Stimulated activated naive CD4-positive, alpha-beta T cell (primary cell): ENCODE measurements at places on chromosomes 7 and 10.

DNA sequence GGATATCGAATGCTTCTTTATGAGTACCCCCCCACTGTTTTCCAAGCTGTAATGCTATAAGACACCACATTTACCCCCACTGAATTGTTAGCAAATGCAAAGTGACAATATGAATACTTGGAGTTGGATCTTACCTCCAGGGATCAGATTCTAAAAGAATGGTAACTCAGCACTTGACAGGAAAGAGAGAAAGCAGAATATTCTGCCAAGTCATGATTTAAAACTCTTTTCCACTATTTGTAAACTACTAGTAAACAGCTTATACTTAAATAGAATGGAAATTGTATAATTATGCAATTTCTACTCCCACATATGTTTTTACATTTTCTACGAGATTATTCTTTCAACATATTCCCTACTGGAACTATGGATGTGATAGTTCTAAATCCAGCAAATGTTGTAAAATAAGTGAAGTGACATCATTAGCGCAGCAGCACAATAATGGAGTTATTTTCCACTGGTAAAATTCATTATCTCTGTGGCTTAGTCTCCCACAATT, 56.0 kb upstream of the TFEC start:
- DNase-seq, result no peak

GRCh38 chr7:29053105-29053872, 93.0 kb downstream of the CPVL start:
- no peak for DNase-seq

DNA sequence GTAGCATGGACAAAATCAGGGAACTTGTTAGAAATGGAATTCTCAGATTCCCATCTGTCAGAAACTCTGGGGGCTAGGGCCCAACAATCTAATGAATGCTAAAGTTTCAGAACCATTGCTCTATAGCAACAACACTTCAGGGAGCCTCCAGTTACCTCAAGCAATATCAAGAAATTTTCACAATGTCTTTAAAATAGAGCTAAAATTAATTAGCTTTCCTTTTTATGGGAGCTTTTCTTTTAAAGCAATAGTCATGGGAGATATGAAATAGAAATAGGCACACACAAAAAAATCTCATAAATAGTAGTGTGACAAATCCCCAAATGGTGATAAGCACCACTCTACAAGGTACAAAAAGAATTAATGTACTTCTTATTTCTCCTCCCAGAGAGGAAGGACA, 80.9 kb downstream of the AASS start:
- DNase-seq, result no peak

DNA sequence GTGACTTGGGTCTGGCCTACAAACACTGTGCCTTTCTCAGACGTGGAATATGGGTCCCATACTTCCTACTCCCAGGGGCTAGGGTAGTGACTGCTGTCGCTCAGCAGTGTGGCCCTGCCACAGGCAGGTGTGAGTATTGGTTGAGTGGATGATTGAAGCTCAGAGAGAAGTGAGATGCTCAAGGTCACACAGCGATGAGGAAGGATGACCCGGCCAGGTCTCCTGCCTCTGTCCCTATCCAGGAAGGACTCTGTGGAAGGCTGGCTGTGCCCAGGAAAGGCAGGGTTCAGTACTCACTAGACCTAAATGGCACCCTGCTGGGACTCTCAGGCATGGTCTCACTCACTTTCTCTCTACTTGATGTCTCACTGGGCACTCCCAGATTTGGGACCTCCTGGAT, 2.8 kb downstream of the PRF1 start:
- DNase-seq, result no peak

GRCh38 chr7:97845622-97846203, 26.5 kb downstream of the ASNS start:
- no peak for DNase-seq

GRCh38 chr10:8088504-8088903, 34.0 kb downstream of the GATA3 start:
- DNase-seq, result peak; percentile 43

- DNase-seq, result no peak
These were observed 54.8 kb downstream of the MPP7 start for GRCh38 chr10:28248092-28248491.

DNA sequence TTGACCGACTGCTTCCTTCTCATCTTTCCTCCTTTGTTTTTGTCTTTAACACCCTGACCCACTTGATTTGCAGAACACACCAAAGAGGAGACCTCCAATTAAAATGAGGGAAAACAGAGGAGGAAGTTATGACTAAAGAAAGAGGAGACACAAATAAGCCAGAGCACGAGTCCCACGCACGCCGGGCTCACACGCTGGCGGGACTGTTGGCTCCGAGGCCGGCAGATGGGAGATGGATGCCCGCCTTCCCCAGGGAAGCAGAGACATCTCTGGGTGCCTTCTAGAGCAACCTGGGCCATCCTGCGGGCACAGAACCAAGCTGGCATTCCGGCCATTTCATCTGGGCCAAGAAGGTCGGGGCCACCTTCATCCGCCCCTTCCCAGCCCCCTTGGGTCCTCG, 5.6 kb downstream of the ADGRA1 start:
- no peak for DNase-seq

- DNase-seq, result no peak
These were observed 768 bp upstream of the CPA1 start for GRCh38 chr7:130379532-130379920.

DNA sequence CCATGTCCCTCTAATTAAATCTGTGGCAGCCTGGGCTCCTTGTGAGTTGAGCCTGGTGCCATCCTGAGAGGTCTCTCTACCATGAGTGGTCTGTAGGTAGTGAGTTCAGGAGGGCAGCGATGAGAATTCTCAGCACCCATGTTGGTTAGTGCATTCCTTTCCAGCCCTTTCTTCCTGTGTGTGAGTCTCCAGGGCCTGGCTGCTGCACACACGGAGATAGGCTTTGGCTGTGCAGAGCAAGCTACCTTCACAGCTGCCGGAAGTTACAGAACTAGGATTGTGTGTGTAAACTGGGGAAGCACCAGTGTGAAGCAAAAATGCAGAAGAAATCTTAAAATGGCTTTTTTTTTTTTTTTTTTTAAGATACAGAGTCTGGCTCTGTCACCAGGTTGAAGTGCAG, 358.6 kb downstream of the PAXIP1 start:
- DNase-seq, result no peak

DNA sequence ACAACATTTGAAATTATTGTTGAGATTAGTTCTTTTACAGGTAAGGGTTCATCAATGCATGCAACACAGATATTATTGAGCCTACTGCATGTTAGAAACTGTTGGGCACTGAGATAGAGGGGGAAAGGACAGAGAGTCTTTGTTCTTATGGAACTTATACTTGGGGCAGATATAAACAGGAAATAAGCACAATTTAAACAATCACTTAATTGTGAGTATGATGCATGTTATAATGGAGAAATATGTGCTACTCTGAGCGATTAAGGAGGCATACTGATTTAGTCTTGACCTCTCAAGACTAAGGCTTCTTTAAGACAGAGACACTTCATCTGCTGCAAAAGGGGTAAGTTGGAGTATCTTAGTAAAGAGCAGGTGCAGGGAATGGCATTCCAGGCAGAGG, 593.3 kb downstream of the CCSER2 start:
- no peak for DNase-seq

GRCh38 chr7:35399840-35400239, 145.9 kb upstream of the TBX20 start:
- DNase-seq, result no peak

DNA sequence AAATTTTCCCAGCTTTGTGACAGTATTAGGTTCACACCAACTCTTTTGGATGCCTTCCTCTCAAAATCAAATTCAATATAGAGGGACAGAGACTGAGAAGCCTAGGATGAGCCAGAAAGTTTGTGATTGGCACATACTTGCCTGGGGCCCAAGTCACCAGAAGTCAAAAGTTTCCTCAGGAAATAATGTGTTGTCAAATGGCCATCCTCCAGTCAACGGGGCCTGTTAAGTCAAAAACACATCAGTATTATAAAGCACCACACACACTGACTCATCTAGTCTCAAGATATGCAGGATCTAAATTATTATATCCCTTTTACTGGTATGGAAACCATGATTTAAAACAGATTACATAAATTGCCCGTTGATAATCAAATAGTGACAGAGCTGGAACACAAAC, 158.1 kb downstream of the AHR start:
- no peak for DNase-seq

DNA sequence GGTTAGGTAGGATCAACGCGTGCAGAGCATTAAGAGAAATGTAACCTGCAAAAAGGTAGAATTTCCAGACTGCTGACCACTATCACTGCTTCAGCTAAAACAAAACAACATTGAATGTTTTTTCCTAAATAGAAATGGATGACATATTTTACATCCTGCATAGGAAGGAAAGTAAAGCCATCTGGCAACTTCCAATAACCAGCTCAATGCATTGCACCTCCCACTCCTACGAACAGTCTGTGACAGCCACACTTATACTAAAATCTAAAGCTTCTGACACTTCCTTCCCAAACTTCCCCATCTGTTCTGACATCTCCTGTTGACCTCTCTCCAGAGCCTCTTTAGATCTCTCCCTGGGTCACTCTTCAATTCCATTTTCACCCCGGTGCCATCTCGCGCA, 47.1 kb downstream of the NRCAM start:
- DNase-seq, result no peak

GRCh38 chr7:95200741-95201140, 123.6 kb downstream of the PON1 start:
- no peak for DNase-seq

- no peak for DNase-seq
These were observed 75.8 kb downstream of the CDCA7L start for GRCh38 chr7:21869785-21870402.

- no peak for DNase-seq
These were observed 51.5 kb downstream of the ADAM12 start for GRCh38 chr10:126336801-126337200.

DNA sequence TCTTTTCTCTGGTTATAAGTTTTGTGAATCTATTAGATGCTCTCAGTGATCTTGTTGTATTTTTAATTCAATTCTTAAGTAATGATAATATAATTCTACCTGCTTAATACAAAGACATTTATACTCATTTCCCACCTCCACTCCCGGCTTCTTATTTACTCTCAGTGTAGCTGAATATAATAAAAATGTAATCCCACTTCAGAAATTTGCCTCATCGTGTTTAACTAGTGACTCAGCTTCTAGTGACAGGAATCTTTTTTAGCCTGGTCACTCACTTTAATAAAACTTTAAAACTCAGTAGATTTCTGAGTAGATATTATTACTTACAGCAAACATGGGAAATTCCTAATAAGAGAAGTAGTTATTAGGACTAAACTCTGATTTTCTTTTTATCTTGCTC, 1506.2 kb upstream of the LRRTM3 start:
- DNase-seq, result no peak

- DNase-seq, result no peak
These were observed 85.2 kb upstream of the DNAAF5 start for GRCh38 chr7:641269-641671.

GRCh38 chr7:33061282-33061937, 1.2 kb downstream of the NT5C3A start:
- DNase-seq, result no peak

GRCh38 chr10:92591550-92592022, 1.3 kb upstream of the KIF11 start:
- DNase-seq, result peak; percentile 87

DNA sequence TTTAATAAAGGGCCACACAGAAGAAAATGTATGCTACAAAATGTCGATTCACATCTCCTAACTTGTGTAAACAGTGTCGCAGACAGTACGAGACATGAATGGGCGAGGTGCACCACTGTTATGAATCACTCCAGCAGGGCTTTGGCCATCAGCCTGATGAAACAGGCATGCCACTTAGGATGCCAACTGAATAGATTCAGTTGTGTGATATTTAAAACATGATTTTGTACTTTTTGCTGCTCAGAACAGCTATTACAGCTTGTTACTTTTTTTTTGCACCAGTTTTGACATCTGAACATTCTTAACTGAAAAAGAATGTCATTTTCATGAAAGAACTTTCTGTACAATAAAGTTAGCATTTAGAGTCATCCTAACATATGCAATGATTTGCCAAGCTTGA, 138.1 kb downstream of the VTI1A start:
- DNase-seq, result no peak

DNA sequence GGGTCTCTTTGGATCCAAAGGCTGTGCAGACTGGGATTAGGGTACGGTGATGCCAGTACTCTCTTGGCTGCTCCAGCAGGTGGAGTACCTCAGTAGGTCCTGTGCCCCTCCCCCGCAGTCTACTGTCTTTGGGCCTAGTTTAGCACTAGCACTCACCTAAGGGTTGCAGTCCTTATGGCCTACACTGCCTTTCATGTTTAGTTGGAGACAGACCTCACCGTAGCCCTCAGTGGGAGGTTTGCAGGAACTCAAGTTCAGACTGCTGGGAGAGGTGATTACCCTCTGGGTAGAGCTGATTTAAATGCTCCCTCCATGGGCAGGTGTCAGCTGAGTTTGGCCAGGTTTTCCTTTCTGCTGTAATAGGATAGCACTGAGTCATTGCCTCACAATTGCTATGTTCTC, 210.8 kb upstream of the TMEM196 start:
- DNase-seq, result no peak

DNA sequence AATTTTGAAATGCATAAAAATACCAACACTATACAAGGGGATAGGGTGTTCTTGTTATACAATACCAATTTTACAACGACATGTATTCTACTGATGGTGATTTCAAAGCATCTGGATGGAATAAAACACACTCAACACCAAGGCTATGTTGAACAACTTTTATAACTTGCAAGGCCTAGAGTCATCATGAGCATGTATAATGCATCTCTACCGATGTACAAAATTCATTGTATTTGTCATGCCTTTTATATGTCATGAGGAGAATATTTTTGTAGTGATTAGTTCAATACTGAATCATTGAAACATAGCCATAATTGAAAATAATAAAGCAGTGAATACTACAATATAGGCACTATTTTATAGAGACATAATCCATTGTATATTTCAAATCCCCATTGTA, 160.2 kb downstream of the ETV1 start:
- DNase-seq, result no peak

DNA sequence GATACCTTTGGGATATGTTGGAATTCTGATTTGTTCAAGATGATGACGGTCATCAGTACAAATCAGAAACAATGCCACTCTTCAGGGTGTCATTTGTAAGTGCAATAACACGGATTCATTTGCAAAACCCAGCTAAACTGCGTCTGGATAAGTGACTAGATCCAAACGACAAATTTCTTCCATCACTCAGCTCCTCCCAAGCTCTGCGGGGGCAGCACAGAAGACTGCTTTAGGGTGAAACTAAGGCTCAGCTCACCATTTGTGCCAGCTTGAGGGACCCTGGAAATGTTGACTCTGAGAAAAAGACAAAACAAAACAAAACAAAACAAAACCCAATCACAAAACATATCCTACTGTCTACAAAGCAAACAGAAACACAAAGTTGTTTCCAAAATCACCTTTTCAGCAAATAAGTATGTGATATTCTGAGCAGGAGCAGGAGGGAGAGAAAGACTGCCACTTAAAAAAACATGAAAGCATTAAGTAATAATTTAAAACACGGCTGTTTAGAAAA, 8.0 kb downstream of the EVX1 start:
- DNase-seq, result no peak

GRCh38 chr10:44564361-44564760, 179.5 kb upstream of the CXCL12 start:
- DNase-seq, result no peak

- DNase-seq, result no peak
These were observed 52.3 kb upstream of the SLC35B4 start for GRCh38 chr7:134368851-134369544.
